ENCODE measurements at places on chromosomes 6 and 20. TPM values are rescaled to one million over a fixed set of nuclear protein-coding genes. Genes with fewer than 3 reads are reported as not detected.

Gene LRFN2
- polyA plus RNA-seq: not detected

Gene MDFI
- polyA plus RNA-seq: 2.3 TPM

Gene BICRAL
- 2.7 TPM for polyA plus RNA-seq

Gene SSR1
- polyA plus RNA-seq: 40.4 TPM

Gene ERGIC3
- polyA plus RNA-seq: 371 TPM

Gene RIPOR3
- 10.5 TPM for polyA plus RNA-seq

Gene SLC32A1
- polyA plus RNA-seq: not detected

Gene RNF217
- polyA plus RNA-seq: 3.1 TPM

Gene DEFB132
- polyA plus RNA-seq: 0.24 TPM

DNA sequence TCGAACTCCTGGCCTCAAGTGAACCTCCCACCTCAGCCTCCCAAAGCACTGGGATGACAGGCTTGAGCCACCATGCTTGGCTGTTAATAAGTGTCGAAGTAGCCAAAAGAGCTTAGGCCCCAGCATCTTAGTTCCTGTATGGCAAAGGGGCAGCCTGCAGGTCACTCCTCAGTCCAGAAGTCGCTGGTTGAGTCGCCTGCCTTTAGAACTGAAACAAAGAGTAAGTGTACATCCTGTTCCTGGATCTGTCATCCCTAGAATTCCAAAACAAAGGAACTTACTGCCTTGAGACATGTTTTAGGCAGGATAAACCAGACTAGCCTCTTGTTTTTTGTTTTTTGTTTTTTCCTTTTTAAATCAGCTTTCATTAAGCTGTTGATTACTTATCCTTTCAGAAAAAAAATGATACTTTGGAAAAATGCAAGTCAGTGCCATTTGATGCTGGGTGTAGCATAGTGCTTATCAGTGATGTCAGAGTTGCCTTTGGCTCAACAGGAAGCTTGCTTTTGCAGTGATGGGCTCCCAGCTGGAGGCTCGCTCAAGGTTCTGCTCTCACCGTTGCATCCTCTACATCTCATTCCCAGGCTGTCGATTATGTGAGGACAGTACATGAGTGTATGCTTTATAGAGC lies 9.0 kb downstream of the ACTR5 start:
- peak; percentile 4 for DNase-seq

DNA sequence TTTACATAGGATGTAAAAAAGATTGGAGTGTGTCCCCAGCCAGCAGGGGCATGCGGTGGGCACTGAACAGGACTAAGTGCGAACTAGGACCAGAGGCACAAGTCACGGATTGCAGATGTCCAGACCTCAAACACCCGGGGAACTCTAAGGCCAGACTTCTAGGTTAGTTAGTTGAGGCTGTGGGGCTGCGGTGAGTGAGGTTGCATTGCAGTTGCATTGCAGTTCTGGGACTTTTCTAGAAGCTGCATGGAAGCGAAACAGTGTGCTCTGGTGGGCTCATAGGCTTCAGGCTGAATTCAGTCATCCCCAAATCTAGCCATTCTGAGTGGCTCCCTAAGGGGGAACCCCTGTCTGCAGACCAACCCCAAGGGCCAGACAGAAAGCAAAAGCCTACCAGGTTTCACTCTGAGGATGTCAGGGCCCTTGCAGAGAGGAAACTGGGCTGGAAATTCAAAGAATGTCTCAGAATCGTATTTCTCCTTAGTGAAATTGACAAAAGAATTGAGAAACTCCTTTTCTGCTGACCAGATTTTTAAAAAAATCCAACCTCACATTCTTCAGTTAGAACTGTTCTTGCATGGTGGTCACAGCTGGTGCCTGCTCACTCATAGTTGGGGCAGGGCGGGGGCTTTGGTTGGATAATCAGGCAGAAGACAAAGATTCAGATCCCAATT lies 182.8 kb downstream of the ZDHHC14 start:
- no peak for DNase-seq

GRCh38 chr6:79628466-79629288 lies 2.5 kb upstream of the SH3BGRL2 start:
- DNase-seq: no peak

DNA sequence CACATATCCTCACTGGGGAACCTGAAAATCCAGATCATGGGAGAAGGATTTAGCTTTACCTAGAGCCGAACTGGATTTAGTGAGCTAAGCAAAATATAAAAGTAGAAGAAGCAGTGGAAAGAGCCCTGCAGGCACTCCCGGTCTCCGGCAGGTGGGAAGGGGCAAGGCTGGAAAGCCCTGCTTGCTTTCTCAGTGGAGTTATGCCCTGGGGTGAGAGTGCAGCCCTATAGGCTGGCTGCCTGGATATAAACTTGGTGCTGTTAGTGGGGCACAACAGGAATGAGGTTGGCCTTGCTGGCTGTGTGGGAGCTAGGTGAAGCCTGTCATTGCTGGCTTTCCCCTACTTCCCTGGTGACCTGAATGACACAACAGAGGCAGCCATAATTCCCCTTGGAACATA lies 122.0 kb downstream of the CDK19 start:
- DNase-seq: peak; percentile 19

GRCh38 chr6:137487181-137487868 lies 6.9 kb downstream of the OLIG3 start:
- DNase-seq: peak; percentile 29

DNA sequence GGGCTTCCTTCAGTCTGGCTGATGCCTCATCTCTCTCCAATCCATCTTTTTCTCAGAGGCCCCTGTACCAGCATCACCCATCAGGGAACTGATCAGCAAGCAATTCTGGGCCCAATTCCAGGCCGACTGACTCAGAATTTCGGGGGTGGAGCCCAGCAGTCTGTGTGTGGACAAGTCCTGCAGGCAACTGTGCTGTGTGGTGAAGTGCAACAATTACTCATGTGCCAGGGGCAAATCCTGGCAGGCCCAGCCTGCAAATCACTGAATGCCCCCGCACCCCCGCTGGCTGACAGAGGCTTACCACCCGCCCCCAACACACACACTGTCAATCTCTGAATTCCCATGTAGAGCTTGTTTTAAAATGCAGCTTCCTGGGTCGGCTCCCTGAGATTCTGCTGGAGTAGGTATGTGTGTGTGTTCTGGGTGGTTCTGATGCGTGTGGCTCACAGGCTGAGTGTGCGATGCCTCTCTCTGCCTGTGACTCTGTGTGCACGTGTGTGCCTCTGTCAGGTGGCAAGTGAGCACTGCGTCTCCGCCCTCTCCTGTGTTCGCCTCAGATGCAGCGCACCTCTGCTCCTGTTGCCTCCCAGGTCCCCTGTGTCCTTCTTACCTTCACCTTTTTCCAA lies 45.4 kb downstream of the SSR1 start:
- no peak for DNase-seq

- DNase-seq: no peak
These were observed 64.2 kb upstream of the CCN6 start for GRCh38 chr6:111989743-111990142.

- no peak for DNase-seq
These were observed 49.5 kb downstream of the TRERF1 start for GRCh38 chr6:42402184-42402583.

DNA sequence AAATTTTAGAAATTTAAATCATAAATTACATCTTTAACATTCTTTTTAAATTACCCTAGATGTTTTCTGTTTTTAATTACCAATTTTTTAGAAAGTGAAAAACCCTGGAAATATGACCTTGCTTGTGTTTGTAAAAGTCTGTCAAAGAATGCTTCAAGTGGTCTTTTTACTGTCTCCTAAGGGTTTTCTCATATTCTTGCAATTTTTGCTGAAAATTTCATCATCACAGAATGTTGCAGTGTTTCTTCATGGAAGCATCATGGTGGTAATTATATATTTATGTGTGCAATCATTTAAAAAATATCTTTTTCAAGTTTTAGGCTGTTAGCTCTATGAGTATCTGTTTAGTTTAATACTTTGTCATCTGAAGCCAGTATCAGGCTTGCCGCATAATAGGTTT lies 178.2 kb downstream of the HDGFL1 start:
- no peak for DNase-seq

- DNase-seq: no peak
These were observed 16.9 kb upstream of the SLC35F1 start for GRCh38 chr6:117890172-117890571.

DNA sequence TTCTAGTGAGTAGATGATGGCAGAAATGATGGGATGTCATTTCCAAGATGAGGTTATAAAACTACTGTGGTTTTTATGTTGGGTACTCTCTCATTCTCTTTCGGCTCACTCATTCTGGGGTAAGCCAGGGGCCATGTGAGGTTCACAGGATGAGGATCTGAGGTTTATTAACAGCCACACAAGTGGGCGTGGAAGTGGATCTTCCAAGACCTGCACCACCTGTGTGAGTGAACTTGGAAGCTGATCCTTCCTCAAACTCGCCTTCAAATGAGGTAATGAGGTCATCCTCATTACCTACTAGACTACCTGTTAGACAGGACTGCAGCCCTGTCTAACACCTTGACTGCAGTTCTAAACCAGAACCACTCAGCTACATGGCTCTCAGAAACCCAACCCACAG lies 45.1 kb upstream of the TAGAP start:
- DNase-seq: no peak

- no peak for DNase-seq
These were observed 330.0 kb downstream of the NRN1 start for GRCh38 chr6:5676701-5677100.

- no peak for DNase-seq
These were observed 691.5 kb upstream of the MAP3K7 start for GRCh38 chr6:91278416-91278815.

- DNase-seq: no peak
These were observed 222.7 kb downstream of the EYA2 start for GRCh38 chr20:47117371-47117770.

GRCh38 chr6:71205336-71205956 lies 83.2 kb upstream of the OGFRL1 start:
- no peak for DNase-seq

GRCh38 chr6:148521158-148521557 lies 178.5 kb downstream of the SASH1 start:
- no peak for DNase-seq

- no peak for DNase-seq
These were observed 417.3 kb upstream of the NOX3 start for GRCh38 chr6:155872961-155873360.

DNA sequence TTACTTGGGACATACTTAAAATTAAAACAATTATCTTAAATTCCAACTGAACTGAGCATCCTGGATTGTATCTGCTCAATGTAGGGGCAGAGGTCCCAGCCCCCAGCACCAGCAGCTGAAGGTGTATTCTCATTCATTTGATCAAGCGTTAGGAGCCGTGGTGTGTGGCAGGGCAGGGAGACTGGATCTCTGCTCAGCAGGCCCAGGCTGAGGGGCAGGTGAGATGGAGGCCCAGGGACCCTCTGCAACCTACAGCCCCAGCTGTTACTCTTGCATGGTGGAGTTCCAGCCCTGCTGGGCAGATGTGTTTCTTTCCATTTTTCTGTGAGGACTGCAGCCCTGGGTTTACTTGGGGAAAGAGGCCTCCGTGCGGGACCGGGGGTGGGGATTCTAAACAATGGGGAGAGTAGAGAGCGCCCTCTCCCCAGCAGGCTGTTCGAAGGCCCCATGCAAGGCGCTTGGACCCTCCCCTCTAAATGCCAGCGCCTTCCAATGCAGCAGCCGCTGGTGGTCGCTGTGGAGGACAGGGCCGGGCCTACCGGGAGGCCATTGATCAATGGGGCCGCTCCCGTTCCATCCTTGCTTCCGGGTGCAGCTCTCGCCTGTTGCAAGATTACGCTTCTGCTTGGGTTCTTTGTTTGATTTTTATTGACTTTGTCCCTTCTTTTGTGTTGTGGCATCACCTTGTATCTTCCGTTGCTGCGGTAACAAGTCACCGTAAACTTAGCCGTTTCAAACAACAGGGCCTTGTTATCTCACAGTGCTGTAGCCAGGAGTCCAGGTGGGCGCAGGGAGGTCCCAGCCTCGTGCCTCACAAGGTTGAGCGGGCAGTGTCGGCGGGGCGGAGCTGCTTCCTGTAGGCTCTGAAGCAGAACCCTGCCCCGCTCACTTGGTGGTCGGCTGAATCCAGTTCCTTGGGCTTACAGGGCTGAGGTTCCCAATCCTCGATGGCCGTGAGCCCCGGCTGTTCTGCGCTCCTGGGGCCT lies 134.8 kb upstream of the PHACTR3 start:
- peak; percentile 71 for DNase-seq

DNA sequence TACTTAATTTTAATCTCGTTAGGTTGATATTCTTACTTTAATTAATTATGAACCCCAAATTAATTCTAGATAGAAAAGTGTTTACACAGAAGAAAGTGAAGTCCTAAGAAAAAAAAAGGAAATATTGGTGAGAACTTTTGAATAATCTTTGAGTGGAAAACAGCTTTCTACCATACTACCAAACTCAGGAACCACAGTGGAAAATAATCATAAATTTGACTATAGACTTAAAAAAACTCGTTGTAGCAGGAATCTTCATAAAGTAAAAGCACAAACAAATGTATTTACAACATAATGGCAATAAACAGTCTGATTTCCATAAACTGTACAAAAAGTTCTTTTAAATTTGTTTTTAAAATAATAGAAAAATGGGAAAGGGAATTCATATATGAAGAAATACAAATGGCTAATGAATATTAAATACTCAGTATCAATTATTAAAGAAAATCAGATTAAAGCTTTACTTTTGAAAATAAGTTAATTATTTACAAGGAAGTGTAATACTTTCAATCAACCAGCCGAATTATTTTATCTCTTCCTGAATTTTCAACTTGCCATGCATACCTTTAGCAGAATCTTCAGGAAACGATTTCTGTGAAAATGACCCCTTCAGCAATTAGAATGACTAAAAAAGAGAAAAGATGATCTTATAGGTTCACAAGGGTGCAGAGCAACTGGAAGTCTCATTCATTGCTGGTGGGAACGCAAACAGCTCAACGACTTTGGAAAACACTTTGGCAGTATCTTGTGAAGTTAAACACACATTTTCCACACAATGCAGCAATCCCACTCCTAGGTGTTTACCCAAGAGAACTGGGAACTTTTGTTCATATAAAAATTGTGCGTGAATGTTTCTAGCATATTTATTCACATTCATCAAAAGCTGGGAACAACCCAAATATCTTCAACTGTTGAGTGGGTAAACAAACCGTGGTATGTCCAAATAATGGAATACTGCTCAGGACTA lies 38.5 kb upstream of the BMP6 start:
- no peak for DNase-seq

DNA sequence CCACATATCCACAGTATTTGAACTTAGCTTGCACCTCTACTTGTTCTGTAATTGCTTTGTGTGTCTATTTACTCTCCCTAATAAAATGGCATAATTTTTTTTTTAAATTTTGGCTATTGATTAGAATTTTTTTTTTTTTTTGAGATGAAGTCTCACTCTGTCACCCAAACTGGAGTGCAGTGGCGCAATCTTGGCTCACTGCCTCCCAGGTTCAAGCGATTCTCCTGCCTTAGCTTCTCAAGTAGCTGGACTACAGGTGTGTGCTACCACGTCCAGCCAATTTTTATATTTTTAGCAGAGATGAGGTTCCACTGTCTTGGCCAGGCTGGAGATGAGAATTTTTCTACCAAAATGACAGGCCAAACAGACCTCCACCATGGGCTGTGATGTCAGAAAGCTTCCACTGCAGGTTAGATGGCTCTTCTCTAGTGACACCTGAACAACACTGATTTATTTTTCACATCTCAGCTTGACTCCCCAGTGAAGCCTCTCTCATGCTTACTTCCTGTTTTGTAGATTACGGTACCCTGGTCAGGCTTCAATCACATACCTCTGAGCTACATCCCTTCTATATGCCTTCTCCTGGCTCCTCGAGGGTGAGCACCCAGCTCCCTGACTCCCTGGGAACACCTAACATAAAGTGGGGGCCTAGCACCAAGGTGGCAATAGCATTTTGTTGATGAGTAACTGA lies 112.8 kb downstream of the ARHGAP18 start:
- no peak for DNase-seq

GRCh38 chr6:137219664-137220252 lies 573 bp upstream of the IFNGR1 start:
- DNase-seq: no peak

GRCh38 chr6:1391800-1392309 lies 2.5 kb downstream of the FOXF2 start:
- no peak for DNase-seq

Measured in kidney (tissue), 22 donors.